Stimulated activated CD4-positive, alpha-beta T cell treated with anti-CD3 and anti-CD28 coated beads, Interleukin-4, amount 100 ng/mL, for 48 hours (primary cell): ENCODE measurements at places on chromosomes 5 and 9.

DNA sequence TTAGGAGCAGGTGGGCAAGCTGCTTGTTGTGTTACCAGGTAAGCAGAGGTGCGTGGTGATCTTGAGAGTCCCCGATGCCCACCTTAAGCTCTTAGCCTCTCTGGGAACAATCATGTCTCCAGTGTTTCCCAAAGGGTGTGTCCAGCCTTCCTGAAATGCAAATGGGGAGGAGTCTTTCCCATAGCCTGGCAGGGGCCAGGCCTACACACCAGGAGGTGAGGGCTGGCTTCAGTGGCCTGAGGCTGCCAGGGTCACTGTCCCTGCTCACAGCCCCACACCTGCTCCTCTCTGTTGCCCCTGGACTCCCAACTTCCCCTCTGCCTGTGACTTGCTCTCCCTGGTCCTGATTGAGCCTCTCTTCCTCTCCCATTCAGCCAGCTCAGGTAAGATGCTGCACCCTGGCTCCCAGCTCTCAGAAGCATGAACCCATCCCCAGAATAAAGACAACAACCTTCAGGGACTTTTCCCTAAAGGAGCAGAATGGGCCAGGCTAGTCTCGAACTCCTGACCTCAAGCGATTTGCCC, 65.7 kb upstream of the PHYKPL start:
- DNase-seq: no peak

- no peak for DNase-seq
Observed at GRCh38 chr5:169435506-169436229, 134.7 kb upstream of the SLIT3 start.

- no peak for DNase-seq
Observed at GRCh38 chr5:96312383-96312782, 120.7 kb downstream of the PCSK1 start.

GRCh38 chr5:134426361-134426760, 14.7 kb upstream of the CDKN2AIPNL start:
- DNase-seq: no peak

DNA sequence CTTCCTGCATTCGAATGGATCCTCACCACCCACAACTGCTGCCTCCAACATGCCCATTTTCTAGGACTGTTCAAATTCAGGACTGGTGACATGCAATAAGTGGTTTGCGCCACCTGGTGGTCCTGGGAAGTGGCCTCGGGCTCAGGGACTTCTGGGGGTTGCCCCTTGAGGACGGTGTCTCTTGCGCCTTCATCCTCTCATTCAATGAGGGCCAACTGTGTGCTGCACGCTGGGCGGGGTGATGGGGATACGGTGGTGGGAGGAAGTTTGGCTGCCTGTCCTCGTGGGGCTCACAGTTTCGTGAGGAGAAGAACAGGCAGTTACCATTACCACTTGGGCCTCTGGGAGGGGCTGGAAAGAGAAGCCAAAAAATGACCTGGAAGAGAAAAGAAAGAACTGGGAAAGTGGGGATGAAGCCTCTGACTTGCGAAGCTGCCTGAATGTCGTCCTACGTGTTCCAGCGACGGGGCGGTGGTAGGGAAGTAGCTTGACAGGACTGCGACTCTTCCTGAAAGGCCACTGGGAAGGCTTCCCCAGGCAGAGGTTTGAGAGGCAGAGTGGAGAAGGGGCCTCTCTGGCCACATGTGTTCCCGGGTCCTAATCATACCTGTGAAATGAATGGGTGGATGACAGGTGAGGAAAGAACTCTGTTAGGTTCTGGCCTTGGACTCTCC, 49.0 kb downstream of the PSD2 start:
- DNase-seq: peak; percentile 68

- peak; percentile 1 for DNase-seq
Observed at GRCh38 chr9:107213561-107214028, 69.5 kb upstream of the RAD23B start.

DNA sequence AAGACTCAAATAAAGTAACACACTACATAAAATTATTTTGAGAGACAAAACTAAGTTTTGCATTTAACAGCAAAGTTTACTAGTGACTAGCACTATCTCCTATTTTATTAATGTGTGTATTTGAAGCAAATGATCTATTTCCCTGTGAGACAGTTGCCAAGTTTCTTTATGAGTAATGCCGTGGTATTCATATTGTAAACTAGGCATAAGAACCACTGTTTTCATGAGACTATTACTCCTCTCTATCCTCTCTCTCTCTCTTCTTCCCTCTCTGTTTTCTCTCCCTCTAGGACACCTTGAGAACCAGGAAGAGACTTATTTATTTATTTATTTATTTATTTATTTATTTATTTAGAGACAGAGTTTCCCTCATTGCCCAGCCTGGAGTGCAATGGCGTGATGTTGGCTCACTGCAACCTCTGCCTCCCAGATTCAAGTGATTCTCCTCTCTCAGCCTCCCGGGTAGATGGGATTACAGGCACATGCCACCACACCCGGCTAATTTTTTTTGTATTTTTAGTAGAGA, 61.1 kb downstream of the MLANA start:
- DNase-seq: no peak

DNA sequence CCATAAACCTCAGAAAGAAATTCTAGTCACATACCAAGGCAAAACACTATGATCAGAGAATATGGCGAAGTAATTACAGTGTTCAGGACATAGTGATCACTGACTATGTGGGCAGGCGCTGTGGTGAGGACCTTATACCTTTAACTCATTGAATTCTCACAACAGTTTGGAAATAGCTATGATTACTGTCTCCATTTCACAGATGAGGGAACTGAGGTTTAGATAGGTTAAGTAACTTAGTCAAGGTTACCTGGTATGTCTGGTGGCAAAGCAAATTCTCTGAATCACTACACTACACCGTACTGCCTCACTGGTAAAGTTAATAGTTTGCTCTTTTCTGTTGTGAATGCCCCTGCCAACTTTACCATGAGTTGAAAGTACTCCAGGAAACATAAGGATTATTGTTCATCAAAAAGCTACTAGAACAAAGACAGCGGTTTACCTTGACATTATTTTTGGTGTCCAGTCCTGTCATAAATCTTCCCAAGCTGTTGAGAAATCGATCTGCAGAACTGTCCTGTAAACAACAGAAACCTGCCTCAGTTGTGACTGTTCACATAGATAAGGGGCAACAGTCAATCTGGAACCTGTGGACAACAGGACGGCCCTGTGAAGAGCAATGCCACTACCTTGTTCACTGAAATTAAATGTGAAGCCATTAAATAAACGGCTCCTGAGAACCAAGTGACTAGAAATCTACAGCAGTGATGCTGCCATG, 36.3 kb downstream of the NIPSNAP3B start:
- DNase-seq: no peak

- no peak for DNase-seq
Observed at GRCh38 chr9:105855987-105856386, 161.6 kb downstream of the TMEM38B start.

DNA sequence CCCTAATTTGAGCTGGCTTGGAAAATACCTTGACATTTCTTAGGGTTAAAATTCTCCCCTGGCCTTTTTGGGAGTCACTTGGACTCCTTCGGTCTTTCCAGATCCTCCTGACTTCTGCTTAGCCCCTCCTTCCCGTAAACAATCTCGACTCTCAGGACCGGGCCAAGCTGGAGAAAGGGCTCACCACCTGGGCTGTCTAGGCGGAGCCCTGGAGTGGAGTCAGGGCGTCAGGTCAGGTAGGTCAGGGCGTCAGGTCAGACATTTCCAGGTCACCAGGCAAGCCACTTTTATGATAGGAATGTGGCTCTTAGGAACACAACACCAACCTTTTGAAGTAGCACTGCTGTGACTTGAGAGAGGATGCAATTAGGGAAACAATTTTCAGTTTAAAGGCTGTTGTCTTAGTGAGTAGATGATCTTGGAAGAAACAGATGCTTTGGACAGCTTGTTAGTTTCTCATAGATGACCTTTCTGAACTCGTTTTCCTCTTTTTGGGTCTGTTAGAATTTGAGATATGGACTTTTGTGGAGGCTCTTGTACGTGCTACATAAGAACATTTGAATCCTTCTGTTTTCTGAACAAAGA, 12.8 kb downstream of the OSTF1 start:
- no peak for DNase-seq

GRCh38 chr5:95644351-95645042, 2.1 kb upstream of the RFESD start:
- peak; percentile 12 for DNase-seq

GRCh38 chr9:122226758-122227574, 1.8 kb downstream of the LHX6 start:
- DNase-seq: no peak

- DNase-seq: no peak
Observed at GRCh38 chr9:91805031-91805430, 145.0 kb downstream of the ROR2 start.

DNA sequence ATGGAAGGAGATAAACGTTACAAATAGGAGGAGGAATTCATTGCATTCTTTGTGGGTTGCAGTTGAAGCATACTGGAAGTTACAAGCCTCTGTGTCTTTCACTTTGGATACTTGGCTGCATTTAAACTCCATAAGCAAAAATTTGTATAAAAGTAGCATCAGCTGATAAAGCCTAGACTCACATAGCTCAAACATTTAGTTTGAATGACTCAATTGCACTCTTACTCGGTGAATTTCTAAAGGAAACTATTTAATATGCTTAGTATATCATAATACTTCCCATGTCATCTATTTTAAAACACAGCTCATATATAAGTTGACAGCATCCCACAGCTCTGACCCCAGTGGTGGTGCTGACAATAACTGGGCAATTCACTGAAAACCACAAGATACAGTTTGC, 596.6 kb upstream of the ZNF608 start:
- DNase-seq: no peak

DNA sequence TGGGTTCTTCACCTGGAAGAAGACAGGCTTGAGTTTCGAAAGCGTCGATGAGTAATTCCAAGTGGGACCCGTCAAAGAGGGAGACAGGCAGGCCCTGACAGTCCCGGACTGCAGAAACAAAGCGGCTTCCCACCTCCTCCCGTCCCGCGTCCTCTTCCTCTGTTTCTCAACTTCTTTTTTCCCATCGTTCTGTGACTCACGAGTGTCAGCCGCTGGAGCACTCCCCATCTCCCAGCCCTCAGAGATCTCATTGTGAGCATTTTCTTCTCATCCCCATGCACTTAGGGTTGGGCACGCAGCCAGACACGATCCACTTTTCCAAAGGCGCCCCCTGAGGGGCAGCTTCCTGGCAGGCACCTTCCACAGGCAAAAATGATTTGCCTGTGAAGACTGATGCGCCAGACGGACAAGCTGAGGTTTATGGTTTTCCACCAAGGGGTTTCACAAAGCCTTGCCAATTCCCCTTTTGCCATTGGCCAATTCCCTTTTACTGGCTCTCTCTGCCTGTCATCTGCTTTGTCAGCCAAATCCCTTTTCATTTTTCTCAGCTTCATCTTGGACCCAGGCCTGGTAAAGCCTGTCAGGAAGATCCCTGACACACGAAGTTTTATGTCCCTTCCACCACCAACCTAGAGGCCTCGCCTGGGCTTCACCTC, 86.5 kb upstream of the ANKRD55 start:
- DNase-seq: no peak

- no peak for DNase-seq
Observed at GRCh38 chr9:89361031-89361430, 42.7 kb downstream of the SECISBP2 start.

- no peak for DNase-seq
Observed at GRCh38 chr9:89481538-89481915, 16.4 kb downstream of the SEMA4D start.
